ENCODE measurements at places on chromosomes 2 and 18.

DNA sequence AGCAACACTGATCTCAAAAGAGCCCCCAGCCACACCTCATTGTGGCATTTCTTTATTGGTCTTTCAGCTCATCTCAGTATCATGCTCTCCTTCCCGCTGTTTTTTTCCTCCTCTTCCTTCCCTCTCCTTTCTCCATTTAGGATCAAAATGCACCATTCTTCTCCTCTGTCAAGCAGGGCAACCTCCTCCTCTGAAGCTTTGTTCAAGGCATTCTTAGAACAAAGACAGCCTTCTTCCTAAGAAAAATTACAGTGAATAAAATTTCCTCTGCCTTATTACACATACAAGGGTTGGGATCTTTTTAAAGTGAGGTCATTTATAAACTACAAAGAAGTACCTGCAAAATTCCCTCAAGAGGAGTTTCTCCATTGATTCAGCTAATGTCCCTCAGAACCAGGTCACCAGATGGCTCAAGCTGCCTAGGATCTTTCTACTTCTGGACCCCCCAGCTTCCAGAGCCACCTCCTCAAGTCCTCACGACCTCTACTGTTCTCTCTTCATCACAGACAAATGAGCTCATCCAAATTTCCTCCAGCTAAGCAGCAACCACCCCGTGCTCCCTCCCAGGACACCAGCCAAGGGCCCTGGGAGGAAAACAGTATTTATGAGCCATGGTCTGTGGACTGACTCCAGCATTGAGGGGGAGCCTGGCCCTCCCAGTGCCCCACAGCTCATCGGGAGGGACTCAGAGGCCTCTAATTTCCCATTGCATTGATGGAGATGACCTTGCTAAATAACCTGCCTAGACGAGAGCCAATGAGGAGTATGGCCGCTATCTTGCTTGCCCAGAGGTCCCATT lies 18.0 kb downstream of the SFXN5 start:
- DNase-seq = peak; percentile 60

DNA sequence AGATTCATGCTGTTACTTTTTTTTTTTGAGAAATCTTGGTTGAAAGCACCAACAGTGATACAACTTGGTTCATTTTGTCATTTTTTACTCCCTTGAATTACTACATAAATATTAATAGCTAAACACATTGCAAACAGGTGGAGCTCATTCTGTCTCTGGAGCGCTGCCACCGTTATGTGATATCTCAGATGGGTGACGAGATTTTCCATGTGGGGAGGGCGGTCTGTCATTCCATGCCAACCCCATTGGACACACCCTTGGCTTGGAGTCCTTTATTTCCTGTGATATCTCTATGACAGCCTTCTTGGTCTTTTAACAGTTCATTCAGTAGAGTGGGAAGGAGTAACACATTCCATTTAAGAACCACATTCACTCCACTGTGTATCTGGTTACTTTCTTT lies 794.8 kb downstream of the SATB2 start:
- no peak for DNase-seq

DNA sequence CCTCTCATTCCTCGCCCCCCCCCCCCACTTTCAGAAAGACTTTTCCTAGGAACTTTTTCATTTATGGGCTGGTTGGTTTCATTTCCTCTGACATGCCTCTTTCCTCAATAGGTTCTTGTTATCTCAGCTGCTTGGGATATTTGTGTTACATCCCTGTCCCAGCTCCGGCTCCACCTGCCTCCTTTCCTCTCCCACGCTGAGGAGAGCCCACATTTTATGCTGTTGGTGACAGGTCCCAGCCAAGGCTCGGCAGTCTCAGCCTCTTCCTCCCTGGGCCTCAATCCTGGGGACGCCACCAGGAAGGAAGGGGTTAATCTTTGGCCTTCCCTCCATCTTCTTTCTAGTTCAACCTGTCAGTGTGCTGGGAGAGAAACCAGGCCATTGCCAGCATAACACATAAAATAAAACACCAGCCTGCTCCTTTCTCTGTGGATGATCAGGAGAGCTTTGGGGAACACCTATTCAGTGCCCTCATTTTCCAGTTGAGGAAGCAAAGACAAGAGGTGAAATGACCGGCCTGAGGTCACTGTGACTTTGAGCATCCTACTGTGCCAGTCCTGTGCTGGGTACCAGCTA lies 216.9 kb upstream of the TNP1 start:
- DNase-seq = no peak

DNA sequence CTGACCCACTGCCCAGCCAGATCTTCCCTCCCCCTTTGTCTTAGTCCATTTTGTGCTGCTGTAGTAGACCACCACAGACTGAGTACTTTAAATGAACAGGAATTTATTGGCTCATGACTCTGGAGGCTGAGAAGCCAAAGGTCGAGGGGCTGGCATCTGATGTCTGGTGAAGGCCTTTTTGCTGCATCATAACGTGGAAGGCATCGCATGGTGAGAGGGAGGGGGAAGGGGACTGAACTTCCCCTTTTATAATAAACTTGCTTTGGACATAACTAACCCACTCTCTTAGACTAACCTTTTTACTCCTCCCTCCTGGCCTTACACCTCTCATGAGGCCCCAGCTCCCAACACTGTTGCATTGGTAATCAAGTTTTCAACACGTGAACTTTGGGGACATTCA lies 83.8 kb downstream of the MAP4K4 start:
- DNase-seq = no peak

- DNase-seq = no peak
Measured at GRCh38 chr18:26134107-26134506, 438 bp downstream of the PSMA8 start.

- DNase-seq = no peak
Measured at GRCh38 chr2:155687181-155687580, 645.3 kb downstream of the NR4A2 start.

DNA sequence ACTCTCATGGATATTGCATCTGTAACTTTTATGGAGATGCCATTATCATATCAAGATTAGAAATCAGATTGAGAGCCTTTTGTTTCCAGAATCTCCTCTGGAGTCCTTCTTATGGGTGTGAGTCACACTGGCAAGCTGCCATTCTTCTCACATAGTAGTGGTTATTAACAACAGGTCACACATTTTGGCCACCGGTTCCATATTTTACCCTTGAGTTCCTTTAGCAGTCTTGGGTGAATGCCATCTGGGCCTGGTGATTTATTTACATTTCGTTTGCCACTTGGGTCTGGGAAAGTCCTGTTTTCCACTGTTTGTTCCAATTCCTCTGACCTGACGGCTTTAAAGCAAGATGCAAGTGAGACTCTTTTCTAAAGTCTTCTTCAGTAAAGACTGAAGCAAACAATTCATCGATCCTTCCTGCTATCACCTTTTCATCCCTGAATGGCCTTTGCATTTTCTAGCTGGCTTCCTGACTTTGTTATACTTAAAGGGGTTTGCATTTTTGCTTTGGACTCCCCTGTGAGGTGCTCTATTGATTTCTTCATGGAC lies 80.5 kb upstream of the CAVIN2 start:
- no peak for DNase-seq

GRCh38 chr2:120646994-120647393 lies 88.7 kb upstream of the GLI2 start:
- DNase-seq = no peak

- DNase-seq = no peak
Measured at GRCh38 chr2:113215056-113215455, 41.3 kb downstream of the PSD4 start.

DNA sequence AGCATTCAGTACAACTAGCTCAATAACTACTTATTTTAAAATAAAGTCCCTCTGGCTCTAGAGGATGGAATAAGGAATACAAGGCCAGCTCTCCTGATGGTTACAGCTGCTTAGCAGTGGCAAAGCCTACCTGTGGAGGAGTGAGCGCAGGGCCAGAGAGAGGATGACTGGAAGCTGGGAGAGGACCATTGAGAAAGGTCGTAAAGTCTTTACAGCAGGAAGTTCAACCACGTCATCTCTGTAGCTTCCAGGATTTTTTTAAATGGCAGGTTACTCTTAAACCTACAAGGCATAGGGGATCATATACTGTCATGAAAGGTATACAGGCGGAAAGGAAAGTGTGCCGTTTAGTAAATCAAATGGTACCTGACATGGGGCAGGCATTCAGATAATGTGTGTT lies 26.3 kb downstream of the ANXA4 start:
- DNase-seq = no peak

- peak; percentile 42 for DNase-seq
Measured at GRCh38 chr18:3952031-3952430, 502.1 kb downstream of the TGIF1 start.

DNA sequence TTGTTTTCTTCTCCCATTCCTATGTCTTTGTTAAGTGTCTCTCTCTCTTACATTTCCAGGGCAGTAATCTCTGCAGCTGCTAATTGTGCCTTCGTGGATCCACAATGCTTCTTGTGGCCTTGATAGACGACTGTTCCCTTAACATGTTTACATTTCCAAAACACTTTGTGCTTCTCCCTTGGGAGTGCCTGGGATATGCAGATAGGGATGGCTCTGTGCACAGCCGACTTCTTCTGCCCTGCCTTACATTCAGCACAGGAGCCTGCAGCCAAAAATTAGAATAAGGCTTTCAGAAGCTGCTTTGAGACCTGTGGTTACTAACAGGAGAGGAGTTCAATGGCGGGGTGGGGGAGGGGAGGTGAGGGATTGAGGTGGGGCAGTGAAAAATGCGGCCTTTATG lies 328.9 kb downstream of the TDRD15 start:
- DNase-seq = no peak

- DNase-seq = peak; percentile 33
Measured at GRCh38 chr2:216696321-216696720, 972 bp upstream of the IGFBP5 start.

GRCh38 chr18:25121442-25121841 lies 230.5 kb downstream of the ZNF521 start:
- DNase-seq = no peak

DNA sequence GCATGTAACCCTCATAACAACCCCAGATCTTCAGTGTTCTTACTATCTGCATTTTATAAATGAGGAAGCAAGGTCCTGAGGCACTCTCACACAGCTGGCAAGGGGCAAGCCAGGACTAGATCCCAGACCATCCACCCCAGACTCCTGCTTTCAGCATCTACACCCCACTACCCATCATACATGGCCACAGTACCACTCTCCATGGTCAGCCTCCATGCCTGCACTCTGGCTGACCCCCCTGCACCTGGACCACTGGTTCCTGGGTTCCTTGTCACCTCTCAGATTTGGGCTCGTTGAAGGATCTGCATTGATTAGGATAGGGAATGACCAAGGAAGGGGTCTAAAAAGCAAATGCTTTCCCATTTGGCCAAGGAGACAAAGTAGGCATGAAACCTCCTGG lies 36.0 kb upstream of the TEX51 start:
- DNase-seq = no peak

GRCh38 chr2:235140801-235141081 lies 188.9 kb downstream of the SH3BP4 start:
- DNase-seq = no peak

- no peak for DNase-seq
Measured at GRCh38 chr2:8412082-8412481, 269.8 kb upstream of the ID2 start.

DNA sequence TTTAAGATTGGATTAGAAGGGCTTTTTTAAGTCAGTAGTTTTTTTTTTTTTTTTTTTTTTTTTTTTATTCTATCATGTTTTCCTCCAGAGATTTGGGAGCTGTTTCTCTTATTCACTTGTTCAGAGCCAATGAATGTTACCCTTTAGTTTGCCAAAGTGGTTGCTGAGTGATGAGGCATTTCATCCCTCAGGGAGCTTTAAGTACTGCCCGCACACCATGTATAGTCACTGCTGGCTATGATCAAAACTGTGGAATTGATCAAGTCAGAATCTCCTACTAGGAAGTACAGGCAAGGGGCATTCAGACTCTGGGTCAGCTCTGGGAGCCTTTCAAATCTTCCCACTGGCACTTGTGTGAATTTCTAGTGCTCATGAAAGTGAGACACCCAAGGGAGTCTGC lies 201.6 kb downstream of the IKZF2 start:
- DNase-seq = no peak

DNA sequence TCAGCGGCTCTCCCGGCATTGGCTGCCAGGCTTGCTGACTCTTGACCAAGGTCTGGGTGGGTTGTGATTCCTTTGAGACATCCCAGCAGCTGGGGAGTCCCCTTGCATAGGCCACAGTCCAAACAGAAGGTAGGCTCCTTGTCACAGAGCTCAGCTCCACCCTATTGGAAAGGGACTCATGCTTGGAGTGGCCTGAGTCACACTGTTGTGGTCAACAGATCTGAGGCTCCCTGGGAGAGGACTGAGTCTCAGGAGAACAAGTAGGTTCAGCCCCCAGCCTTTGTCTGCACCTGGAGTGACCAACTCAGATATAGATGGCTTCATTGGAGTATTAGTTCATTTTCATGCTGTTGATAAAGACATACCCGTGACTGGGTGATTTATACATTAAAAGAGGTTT lies 32.1 kb upstream of the SH3BP4 start:
- no peak for DNase-seq

All from putamen (tissue), 1 donor.